Dermis blood vessel endothelial cell (primary cell): ENCODE measurements at places on chromosomes 12 and 14. TPM values are rescaled to one million over a fixed set of nuclear protein-coding genes. Genes with fewer than 3 reads are reported as not detected.

Gene HCAR1
- total RNA-seq = 0.05 TPM in 1 of 2 replicates, not detected in the other

Gene SMCO3
- 1.2 and 1.6 TPM in 2 replicates for total RNA-seq

Gene STAT2
- total RNA-seq = 72.7 and 95.0 TPM in 2 replicates

Gene SERPINA1
- total RNA-seq = 0.23 and 0.51 TPM in 2 replicates

Gene KCNA1
- under 0.01 TPM in 1 of 2 replicates, not detected in the other for total RNA-seq

Gene SPIC
- not detected in 2 replicates for total RNA-seq

Gene RNU4-1
- total RNA-seq = under 0.01 TPM in 2 replicates

Gene FITM1
- total RNA-seq = 0.42 and 0.51 TPM in 2 replicates

Gene SLC6A13
- 0.14 and 0.17 TPM in 2 replicates for total RNA-seq

Gene TAS2R19
- 4.0 and 9.2 TPM in 2 replicates for total RNA-seq

Gene TBX3
- total RNA-seq = 2.4 and 2.5 TPM in 2 replicates

Gene FLVCR2
- total RNA-seq = 10.6 and 15.8 TPM in 2 replicates

Gene REC8
- 2.7 and 4.2 TPM in 2 replicates for total RNA-seq

Gene PTGER2
- 0.14 and 0.34 TPM in 2 replicates for total RNA-seq

Gene SOX5
- total RNA-seq = 0.33 and 0.51 TPM in 2 replicates

Gene CLEC1A
- 16.2 and 26.2 TPM in 2 replicates for total RNA-seq

Gene TUNAR
- not detected in 2 replicates for total RNA-seq

Gene MUCL1
- not detected in 2 replicates for total RNA-seq

Gene ALKBH1
- 12.0 and 14.1 TPM in 2 replicates for total RNA-seq

Gene GNB3
- 0.28 and 1.0 TPM in 2 replicates for total RNA-seq

Gene PIWIL1
- not detected in 2 replicates for total RNA-seq

Gene OTX2
- total RNA-seq = not detected in 2 replicates

Gene IRAK3
- total RNA-seq = 17.1 and 19.2 TPM in 2 replicates

Gene MEG3
- total RNA-seq = 0.65 and 2.2 TPM in 2 replicates

Gene POLE
- total RNA-seq = 32.5 and 39.7 TPM in 2 replicates

Gene MOK
- 2.7 and 3.9 TPM in 2 replicates for total RNA-seq

Gene PPP1R3E
- total RNA-seq = 1.7 and 2.6 TPM in 2 replicates

Gene TSHR
- total RNA-seq = not detected in 2 replicates

Gene GRIN2B
- under 0.01 TPM in 1 of 2 replicates, not detected in the other for total RNA-seq

Gene TMEM117
- total RNA-seq = 3.4 and 4.8 TPM in 2 replicates

Gene STXBP6
- 4.9 and 18.9 TPM in 2 replicates for total RNA-seq

Gene KERA
- not detected in 2 replicates for total RNA-seq

Gene EMP1
- total RNA-seq = 318 and 336 TPM in 2 replicates

Gene ARHGEF40
- 6.2 and 7.3 TPM in 2 replicates for total RNA-seq

Gene FBLN5
- total RNA-seq = 0.51 and 0.98 TPM in 2 replicates

Gene TAPBPL
- 23.0 and 26.1 TPM in 2 replicates for total RNA-seq

Gene ACSM4
- total RNA-seq = not detected in 2 replicates

Gene TRIM9
- total RNA-seq = not detected in 2 replicates

Gene AMIGO2
- total RNA-seq = 4.2 and 4.8 TPM in 2 replicates

Gene HOXC5
- total RNA-seq = not detected in 2 replicates

Gene ENDOU
- 0.05 TPM in 1 of 2 replicates, not detected in the other for total RNA-seq

Gene CTSG
- total RNA-seq = not detected in 2 replicates

Gene CLEC2B
- 39.9 and 78.8 TPM in 2 replicates for total RNA-seq

Gene CFAP251
- total RNA-seq = 0.56 and 2.9 TPM in 2 replicates

Gene KRT3
- not detected in 2 replicates for total RNA-seq

Gene SERPINA3
- 0.05 and 0.17 TPM in 2 replicates for total RNA-seq

Gene CELA1
- not detected in 2 replicates for total RNA-seq

Gene RTRAF
- 81.3 and 169 TPM in 2 replicates for total RNA-seq

Gene TRIP11
- total RNA-seq = 43.2 and 73.1 TPM in 2 replicates

Gene SLCO1C1
- 0.05 TPM in 1 of 2 replicates, not detected in the other for total RNA-seq

Gene PZP
- total RNA-seq = 0.70 and 2.4 TPM in 2 replicates

Gene CREBL2
- total RNA-seq = 37.9 and 42.4 TPM in 2 replicates

Gene TAS2R43
- total RNA-seq = 1.0 and 2.1 TPM in 2 replicates
